ENCODE measurements at places on chromosomes 6 and 20.

GRCh38 chr6:41757931-41758640 is 10.9 kb upstream of the PGC start:
- no peak for DNase-seq

GRCh38 chr6:44143731-44144130 is 14.9 kb upstream of the CAPN11 start:
- DNase-seq, result no peak

DNA sequence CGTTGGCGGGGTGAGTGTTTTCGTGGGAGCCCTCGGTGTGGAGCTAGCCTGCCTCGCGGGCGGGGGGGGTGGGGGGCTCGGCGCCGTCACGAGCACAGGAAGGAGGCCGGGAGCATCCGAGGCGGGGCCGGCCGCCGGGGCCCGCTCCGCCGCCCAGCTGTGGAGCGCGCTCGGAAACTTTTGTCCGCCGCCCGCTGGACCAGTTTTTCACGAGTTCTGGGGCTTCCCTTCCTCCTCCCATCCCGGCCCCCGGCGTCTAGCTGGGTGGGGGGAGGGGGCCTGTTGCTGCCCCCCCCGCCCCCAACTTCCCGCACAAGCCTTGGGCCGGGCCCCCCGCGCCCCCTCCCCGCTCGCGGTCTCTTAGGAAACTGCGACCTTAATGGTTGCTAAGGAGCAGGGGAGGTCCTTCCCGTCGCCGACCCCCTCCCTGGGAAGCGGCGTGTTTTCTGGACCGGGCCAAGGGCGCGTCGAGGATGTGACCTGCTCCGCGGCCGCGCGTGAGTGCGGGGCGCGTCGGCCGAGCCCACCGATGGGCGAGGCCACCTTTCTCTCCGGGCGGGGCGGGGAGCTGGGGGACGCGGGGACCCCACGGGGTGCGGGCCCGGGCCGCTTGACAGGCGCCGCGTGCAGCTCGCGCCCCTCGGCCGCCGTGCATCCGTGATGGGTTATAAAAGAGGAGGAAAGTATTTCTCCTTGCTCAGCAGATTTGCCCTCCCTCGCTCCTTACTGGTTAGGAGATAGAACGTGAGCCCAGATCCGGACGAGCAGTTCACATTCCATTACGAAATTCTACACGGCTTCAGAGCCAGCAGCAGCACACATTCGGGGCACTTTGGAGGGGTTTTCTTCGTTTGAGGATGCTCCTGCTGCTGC is 1.4 kb downstream of the RREB1 start:
- peak; percentile 9 for DNase-seq

DNA sequence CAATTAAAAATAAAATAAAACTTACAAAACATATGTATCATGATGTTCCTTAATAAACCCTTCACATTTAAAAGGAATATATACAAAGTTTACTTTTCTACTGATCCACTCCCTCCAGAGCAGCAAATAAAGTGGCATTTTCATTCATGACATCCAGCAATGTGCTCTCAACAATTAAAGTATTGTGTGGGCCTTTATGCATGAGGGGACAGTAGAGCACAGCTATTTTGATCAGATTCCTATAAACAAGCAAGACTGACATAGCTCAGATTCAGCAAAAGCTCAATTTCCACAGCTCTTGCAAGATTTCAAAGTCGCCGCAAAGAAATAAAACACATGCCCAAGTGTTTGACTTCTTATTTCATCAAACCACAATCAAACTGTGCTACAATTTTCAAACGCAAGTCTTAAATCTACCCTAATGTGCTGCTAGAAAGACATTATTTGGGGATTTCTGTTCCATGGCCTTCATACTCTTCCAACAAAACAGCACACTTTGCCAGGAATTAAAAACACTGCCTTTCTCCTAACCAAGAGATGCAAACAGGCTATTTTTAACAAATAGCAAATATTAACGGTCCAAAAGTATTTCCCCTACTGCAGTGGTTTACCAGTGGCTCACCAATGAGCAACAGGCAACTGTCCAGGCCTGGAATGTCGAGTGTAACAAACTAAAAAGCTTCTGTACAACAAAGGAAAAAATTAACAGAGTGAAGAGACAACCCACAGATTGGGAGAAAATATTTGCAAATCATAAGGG is 52.3 kb downstream of the MBOAT1 start:
- no peak for DNase-seq

DNA sequence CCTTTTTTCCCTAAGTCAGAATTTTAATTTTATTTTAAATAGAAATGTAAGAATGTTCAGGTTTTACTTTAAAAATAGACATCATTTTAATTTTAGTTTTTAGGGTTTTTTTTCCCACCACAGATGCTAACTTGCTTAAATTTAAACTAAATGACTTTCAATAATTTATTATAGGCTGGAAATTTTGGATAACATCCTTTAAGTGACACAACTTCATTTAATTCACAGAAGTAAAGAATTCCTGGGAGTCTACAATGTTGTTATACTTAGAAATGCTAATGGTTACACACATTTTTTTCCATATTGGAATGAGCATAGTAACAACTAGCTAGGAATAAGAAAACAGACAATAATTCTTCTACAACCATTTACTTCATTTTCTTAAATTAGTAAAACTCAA is 90.5 kb upstream of the PDE10A start:
- no peak for DNase-seq

DNA sequence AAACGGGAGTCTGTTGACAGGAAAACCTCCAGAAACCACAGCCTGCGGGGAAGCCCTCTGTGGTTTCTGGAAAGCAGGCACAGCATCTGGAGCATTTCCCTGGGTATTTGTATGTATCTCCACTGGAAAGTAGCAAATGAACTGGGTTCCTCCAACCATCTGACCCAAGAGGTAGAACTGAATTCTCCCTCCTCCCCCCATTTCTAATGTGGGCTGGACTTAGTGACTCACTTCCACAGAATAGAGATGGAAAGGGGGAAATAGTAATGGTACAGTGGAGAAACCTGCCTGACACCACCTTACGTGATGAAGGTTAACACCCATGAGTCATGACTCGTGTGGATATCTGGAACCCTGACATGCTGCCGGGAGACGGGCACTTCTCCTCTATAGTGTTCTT is 51.9 kb upstream of the XRN2 start:
- DNase-seq, result no peak

GRCh38 chr20:57309544-57310115 is 20.0 kb upstream of the SPO11 start:
- no peak for DNase-seq

GRCh38 chr20:35297155-35297554 is 4.9 kb upstream of the FAM83C start:
- no peak for DNase-seq

DNA sequence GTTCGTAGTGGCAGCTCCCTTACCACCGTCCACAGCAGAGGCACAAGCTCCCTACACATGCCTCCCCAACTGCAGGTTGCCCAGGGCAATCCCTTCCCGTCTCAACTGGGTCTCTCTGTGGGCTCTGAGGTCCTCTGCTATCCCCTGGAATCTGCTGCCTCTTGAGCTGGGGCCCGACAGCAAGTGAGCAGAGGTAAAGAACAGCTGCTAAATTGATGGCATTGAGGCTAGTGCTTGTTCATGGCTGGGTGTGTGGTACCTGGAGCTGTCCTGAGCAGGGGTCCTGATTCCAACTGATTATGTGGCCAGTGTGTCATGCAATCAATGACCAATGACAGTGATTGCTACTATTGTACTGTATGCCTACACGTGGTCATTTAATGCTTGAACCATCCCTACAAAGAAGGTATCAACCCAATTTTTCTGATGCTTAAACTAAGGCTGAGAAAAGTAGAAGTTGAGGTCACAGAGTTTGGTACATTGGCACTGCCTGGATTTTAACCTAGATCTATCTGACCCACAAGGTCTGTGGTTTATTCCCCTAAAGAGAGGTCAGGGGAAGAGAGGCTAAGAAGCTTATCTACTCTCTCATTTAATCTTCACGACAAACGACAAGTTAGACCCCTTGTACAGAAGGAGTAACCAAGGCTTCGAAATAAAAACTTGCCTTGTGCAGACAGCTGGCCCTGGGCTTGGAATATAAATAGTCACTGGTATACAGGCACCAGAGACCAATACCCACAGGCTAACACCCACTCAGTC is 41.1 kb downstream of the HNF4A start:
- no peak for DNase-seq

DNA sequence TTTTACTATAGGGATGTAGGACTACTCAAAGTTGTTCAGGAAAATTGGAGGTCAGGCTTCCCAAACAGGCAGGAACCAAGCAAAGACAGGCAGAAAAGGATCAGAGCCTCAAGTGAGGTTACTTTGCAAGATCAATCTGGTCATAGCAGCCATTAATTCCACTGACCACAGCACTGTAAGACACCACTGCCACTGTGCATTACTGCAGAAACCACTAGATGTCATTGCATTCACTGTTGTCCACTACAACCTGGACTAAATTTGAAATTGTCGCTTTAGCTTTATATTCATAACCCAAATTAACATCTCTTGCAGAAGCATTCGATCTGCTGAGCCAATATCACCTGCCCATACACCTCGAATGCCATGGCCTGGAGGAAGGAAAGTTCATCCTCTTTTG is 126.9 kb upstream of the UFL1 start:
- no peak for DNase-seq

DNA sequence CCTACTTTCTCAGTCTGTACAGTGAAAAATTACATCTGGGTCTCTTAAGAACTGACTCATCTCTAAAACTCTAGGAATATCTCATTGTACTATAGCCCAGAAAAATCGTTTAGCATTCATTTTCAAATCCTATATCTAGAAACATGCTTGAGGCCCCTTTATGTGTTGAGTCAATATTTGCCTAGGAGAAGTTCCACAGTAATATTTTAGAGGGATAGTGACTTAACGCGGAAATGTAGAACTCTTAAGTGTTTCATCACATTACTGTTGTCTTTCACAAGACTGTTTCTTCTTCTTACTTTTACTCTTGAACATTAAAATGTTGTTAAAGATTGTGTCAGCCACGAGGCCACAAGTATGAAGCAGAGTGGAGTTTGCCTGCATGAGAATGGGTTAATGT is 23.0 kb upstream of the MYLIP start:
- no peak for DNase-seq

DNA sequence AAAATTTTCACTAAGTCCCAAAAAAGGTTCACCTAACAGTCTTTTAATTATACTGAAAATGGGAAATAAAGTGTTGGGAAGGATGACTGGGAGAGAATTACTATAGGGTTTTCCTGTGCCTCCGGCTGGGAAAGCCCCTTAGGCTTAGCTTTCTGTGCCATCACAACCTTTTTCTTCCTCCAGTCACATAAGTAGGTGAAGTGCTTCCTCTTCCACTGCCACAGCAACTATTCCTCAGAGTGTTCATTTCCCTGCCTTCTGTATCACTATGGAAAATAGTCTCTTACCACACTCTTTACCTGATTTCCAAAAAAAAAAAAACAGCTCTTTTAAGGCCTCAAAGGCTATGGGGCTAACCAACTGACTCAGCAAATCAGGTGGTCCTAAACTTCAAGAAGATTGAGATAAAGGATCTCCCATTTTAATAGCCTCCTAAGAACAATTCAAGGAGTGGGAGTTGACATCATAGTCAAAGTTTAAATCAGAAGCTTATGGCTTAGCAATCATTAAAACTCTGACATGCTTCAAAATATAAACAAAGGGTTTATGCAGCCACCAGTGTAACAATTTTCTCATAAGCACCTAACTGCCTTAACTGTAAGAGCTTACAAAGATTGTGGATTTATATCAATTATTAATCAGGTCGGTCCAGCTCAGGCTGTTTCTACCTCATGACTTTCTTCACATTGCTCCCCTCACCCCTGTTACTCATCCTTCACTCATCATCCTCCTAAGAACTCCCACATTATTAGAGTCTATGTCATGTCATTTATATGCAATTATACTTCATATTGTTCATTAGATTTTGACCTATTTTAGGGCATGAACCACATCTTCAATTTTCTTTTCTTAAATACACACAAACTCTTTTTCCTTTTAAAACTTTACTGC is 95.3 kb downstream of the RNGTT start:
- DNase-seq, result no peak
